Activated T-helper 1 cell treated with Interleukin-2 at 50 U/mL for 16 hours (primary cell): ENCODE measurements at places on chromosomes 5 and 9.
A peak's percentile ranks its signal among the peaks of the same experiment; 100 is the strongest.

GRCh38 chr5:4532705-4533080, 607.4 kb upstream of the ADAMTS16 start:
- no peak for DNase-seq

DNA sequence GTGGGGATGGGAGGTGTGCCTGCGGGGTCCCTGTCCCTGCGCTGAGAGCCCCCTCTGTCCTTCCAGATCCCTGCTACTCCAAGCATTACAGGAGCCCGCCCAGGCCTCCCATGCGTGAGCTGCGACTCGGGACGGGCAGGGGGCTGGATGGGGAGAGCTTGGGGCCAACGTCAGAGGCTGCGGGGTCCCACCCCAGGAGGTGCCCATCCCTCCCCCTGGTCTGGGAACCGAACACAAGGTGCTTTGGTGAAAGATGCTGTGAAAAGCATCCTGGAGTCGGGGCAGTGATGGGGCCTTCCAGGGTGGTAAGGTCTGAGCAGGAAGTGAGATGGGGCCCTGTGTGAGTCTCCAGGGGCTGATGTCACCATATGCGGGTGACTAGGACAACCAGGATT, 2.7 kb downstream of the LCN9 start:
- no peak for DNase-seq

DNA sequence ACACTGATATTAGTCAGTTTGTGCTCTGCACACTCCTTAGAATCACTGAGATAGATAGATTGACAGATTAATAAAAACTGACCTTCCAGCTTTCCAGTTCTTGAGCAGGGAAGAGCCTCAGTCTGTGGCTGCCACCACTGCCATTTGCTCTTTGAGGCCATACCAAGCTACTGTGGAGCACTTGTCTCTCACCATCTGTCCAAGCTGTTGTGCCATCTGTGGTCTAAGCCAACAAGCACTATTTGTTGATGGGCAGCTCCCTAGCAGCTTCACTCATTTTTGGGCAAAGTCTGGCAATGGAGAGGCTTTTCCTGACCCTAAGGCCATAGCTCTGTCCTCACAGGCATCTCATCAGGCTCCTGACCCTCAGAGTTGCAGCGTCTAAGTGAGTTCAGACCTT, 30.4 kb downstream of the HTR1A start:
- DNase-seq, result no peak

GRCh38 chr5:101543780-101544179, 640.7 kb upstream of the ST8SIA4 start:
- DNase-seq, result no peak

DNA sequence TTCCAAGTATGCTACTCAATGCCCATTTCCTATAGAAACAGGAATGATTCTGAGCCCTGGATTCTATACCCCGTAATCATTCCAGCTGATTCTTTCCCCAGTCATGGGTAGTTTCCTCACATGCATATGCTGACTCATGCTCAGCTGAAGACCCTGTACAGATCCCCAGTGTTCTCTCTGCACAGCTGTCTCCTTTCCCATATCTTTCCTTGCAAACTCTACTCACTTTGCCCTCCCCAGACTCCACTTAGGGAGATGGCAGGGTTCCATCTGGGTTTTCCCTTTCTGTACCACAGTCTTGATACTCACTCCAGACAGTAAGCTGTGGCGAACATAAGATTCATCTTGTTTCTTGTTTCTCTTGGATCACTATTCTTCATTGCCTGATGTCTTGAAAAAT, 357.6 kb downstream of the RAB3C start:
- DNase-seq, result no peak

DNA sequence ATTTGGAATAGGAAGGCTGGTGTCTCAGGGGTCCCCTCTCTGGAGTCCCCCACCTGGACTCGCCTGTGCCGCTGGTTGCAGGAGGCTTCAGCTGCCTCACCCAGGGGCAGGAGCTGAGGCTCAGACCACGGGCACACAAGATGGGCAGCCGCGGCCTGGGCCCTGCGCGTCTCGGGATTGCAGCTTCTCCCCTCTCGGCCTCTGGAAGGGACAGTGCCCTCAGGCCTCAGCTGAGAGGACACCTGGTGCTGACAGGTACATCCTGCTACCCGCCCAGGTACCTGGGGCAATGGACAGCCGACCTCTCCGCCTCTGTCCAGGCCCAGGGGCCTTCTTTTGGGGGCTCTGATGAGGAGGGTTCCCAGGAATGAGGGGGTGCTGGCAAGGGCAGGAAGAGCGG, 38.3 kb downstream of the UNC5A start:
- DNase-seq, result no peak

DNA sequence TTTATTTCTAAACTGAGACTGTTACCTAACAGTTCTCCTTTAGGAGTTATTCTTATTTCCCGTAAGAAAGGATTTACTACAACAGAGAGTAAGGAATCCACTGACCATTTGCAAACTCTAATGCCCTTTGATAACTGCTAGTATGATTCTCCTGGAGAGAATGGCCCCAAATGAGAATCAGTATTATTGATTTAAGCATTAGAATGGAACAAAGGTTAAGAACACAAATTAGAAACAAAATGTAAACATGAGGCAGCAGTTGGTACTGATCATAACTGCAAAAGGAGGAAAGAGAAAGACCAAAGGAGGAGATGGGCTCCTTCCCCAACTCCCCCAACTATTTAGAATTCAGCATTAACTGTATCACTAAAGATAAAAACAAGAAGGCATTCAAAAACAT, 30.7 kb downstream of the PSIP1 start:
- no peak for DNase-seq

DNA sequence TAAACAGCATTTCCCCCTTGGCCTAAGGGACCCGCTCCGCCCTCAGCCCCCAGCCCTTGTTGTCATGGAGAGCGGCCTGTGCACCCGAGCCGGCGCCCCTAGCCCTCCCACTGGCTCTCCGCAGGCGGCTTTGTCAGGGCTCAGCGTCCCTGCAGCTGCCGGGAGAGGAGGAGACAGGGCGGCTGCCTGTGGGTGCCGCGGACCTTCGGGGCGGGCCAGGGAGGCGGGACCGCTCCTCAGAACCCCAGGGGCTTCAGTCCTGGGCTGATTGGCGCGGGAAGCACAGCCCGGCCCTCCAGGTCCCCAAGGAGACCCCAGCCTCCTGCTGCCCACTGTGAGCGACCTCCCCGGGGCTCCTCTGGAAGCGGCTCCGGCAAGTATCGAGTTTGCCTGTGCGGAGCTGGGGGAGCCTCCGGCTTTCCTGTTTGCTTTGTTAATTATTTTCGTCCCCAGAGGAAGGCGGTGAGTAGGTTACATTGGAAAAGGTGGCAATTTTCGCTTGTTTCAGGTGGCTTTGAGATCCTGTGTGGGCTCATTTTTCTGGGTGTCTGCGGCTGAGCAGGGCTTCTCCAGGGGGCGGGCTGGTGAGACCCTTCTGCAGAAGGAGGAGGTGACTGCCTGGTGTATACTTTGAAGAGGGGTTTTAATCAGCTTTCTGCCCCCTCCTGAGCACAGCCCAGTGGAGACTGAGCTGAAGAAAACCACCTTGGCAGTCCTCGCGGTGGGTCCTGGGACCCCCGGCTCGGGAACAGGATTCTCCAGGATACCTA, at the start of gene FGD3:
Gene FGD3 (plus strand): TSS at position 256 of the 770 bp plus-strand sequence. CDS start 28,734 bp downstream, outside the sequence.
- peak; percentile 35 for DNase-seq

GRCh38 chr5:115949096-115949495, 13.2 kb upstream of the LVRN start:
- no peak for DNase-seq

DNA sequence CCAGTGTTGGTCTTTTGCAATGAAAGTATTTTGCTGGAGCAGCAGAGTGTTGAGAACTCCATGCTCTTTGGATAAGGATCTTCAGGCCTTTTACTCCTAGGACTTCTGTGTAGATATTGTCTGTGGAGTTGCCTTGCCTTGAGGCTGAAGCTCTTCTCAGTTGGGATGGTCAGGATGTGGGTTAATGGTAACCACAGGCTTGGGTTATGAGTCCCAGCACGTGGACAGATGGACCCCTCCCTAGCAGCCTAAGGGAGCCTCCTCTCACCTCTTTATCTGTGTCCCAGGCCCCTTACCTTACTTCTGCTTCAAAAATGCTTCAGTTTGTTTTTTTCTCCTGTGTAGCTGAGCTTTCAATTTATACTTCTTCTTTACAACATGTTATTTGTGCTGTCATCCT, 109.9 kb downstream of the MEGF10 start:
- DNase-seq, result no peak

DNA sequence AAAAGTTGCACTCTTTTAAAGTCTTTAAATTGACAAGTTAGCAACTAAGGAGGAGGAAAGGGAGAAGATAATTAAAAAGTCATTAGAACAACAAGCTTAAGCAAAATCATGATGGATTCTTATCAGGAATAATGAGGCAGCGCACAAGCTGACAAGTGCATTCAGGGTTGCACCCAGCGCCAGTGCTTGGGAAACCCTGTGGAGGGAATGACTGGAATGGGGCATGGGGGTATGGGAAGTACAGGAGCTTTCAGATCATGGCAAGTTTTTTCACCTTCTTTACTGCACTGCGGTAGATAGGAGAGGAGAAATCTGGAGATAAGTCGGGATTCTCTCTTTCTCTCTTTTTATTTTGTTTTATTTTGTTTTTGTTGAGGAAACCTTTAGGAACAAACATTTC, 117.9 kb upstream of the CKMT2 start:
- no peak for DNase-seq

GRCh38 chr5:124867137-124867704, 120.8 kb upstream of the ZNF608 start:
- no peak for DNase-seq

GRCh38 chr5:93587597-93588351, 4.8 kb downstream of the NR2F1 start:
- DNase-seq, result no peak

DNA sequence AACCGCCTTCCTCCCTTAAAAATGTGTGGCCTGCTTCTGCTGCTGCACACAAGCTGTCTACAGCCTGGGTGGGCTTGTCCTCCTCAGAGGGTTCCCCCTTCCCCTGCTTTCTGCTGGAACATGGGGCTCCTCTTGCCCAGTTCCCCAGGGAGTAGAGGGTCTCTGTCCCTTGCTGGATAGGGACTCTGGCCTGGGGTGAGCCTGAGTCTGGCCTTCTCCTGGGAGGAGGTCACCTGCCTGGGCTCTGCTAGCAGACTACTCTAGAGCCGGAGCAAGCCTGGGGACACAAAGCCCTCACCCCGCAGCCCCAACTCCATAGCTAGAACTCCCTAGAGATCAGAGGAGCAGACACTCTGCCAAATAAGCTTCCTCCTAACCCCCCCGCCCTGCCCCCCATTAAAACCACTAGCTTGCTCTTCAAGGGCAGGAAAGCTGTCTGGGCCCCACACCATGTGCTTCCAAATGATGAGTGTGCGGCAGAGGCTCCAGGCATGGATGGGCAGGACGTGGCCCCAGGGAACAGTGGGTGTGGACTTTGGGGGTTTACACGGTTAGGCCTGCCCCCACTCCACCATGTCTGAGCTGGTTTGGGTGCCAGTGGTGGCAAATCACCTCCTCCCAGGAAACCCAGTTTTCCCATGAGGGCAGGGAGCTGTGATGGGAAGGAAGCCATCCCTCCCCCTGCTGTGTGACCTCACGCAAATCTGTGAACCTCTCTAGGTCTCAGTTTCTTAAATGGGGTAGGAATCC, 10.0 kb downstream of the TCF7 start:
- no peak for DNase-seq

DNA sequence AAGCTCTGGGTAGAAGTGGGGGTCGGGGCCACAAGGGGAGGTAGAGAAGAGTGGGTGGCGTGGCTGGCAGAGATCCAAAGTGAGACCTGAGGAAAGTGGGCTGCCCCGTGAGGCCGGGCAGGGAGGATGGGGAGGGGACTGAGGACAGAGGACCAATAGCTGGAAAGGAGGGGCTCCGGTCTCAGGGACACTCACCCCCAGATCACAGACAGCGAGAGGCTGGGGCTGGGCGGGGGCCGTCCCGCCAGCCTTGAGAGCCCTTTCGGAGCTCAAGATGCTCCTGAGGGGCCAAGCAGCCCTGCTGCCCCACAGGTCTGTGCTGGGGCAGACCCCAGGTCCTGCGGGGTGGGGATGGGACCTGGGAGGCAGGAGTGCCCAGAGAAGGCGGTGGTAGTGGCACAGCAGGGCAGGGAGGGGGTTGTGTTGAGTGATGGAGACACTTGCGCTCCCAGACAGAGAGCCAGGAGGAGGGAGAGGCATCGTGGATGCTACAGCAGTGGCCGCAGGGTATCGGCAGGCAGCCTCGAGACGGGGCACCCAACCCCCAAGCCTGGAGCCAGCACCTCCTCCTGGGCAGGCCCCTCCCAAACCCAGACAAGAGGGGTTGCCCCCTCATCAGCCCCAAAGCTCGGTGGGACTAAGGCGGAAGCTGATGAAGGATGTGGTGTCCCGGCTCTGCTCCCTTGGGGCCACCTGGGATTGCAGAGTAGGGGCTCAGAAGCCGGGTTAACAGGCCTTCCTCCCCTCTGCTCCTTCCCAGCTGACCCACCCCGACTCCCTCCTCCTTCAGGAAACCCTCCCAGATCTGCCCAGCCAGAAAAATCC, 3.4 kb downstream of the SARDH start:
- no peak for DNase-seq

GRCh38 chr9:4812858-4813257, 20.1 kb downstream of the RCL1 start:
- DNase-seq, result no peak

DNA sequence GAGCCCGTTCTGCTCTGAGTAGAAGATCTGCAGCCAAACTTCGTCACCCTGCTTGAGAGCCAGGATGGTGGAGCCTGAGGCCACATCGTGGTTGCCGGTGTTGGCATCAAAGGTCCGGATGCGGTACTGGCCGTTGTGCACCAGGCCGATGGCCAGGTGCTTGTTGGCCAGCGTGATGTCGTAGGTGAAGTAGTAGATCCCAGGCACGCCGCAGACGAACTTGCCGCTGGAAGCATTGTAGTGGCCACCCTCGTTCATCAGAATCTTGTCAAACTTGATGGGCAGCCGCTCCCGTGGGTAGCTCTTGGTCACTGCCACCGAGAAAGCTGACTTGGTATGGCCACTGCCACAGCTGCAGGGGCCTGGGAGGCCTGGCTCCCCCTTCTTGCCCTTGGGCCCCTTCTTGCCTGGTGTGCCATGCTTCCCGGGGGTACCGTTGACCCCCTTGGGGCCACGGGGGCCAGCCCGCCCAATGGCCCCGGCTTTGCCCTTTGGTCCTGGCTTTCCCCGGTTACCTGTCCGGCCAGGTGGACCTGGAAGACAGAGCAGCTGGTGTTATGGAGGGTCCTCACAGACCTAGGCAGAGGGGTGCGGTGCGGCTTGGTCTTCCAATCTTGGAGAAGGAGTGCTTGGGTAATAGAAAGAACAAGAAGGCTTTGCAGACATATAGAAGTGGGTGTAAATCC, 21.0 kb downstream of the C1QTNF2 start:
- DNase-seq, result no peak

DNA sequence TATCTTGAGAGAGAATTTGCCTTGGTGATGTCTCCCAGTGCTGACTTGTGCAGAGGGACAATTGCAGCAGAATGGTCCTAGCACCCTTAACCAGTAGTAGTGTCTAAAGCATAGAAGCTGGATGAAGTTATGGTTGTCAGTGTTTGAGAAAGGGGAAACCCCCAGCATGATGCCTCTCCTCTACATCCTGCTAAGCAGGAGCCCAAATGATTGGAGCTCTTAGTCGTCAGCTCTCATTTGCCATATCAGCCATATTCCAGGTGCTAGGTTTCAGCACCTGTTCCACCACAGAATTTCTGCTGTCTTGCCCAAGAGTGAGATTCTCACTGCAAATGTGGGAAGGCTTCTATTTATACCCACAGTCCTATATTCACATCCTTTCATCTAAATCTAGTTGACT, 43.7 kb upstream of the RFX3 start:
- no peak for DNase-seq

- DNase-seq, result no peak
Observed at GRCh38 chr5:79112703-79113058, 1.1 kb downstream of the BHMT start.

- DNase-seq, result peak; percentile 33
Observed at GRCh38 chr9:89523948-89524347, 26.0 kb upstream of the SEMA4D start.

GRCh38 chr5:83777856-83778255, 57.2 kb upstream of the HAPLN1 start:
- DNase-seq, result no peak
